Panc1 (cell line): ENCODE measurements at places on chromosomes 7 and 10. TPM values are rescaled to one million over a fixed set of nuclear protein-coding genes. Genes with fewer than 3 reads are reported as not detected.

CCDC172 gene
- not detected for total RNA-seq

GRCh38 chr10:117596706-117597105 lies 54.2 kb downstream of the EMX2 start:
- no peak for DNase-seq

CPXM2 gene
- not detected for total RNA-seq

EMX2 gene
- not detected for total RNA-seq

DNA sequence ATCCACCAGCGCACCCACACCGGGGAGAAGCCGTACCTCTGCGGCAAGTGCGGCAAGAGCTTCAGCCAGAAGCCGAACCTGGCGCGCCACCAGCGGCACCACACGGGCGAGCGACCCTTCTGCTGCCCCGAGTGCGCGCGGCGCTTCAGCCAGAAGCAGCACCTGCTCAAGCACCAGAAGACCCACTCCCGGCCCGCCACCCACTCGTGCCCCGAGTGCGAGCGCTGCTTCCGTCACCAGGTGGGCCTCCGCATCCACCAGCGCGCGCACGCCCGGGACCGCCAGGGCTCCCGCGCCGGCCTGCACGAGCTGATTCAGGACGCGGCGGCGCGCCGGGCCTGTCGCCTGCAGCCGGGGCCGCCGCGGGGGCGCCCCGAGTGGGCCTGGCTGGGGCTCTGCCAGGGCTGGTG lies 17.7 kb downstream of the ZNF775 start:
- DNase-seq, result no peak

- DNase-seq, result no peak
Observed at GRCh38 chr10:59881640-59882039, 24.7 kb downstream of the CCDC6 start.

KLF14 gene
- total RNA-seq, result 0.39 TPM

DNA sequence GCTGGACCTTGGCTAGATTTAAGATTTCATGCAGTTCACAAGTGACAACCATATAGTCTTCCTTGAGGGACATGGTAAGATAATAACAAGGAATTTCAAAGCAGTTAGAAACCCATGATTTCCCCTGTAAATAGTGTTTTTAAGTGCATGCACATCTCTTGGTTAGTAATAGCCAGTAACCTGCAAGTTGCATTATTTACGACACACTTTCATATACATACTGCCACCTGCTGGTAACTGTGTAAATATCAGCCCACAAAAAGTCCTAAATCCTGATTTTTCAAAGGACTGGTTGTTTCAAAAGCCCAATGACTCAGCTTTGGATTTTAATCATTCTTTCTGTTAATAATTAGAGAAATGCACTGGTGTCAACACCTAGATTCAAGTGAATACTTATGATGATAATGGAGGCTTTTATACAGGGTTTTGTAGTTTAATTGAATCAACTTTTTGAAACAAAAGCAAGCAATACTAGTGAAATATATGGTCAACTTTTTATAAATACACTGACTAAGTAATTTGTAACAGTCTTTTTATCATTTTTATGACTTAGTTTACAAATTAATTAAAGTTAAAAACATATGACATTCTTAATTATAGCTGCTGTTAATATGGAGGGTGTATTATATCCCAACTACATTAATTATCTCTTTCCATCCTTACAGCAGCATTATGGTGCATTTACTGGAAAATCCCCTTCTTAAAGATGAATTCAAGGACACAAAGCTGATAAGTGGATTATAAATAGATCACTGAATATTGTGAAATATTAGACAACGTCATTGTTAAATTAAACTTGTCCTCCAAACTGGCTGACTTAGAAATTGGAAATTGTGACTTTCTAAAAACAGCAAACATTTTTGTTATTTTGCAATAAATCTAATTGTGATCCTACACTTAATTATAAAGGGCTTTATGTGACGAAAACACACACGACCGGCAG lies 367.7 kb upstream of the SEMA3D start:
- peak; percentile 50 for DNase-seq

DNA sequence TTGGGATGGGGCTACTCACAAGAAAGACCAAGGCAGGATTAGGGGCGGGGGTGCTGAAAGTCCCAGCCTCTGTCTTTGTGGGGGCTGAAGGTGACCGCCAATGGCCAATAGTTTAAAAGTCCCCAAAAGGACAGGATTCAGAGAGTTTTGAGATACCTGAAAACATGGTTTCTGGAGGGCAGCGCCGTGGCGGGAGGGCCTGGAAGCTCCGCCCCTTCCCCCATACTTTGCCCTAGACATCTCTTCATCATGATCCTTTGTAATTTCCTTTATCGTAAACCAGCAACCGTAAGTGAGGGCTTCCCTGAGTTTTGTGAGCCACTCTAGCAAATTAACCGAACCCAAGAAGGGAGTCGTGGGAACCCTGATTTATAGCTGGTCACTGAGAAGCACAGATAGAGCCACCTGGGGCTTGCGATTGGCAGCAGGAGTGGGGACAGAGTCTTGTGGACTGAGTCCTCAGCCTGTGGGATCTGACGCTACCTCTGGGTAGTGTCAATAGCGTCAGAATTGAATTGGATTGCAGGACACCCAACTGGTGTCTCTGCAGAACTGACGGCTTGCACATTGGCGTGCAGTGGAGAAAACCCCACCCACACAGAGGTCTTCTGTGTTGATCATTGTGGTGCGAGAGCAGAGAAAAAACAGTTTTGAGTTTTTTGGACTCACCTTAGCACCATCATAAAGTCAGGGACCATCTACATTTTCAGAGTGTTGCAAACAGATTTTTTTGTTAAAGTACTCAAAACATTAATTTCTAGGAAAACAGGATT lies 169.3 kb downstream of the USP6NL start:
- no peak for DNase-seq

MYL10 gene
- total RNA-seq, result not detected

DNA sequence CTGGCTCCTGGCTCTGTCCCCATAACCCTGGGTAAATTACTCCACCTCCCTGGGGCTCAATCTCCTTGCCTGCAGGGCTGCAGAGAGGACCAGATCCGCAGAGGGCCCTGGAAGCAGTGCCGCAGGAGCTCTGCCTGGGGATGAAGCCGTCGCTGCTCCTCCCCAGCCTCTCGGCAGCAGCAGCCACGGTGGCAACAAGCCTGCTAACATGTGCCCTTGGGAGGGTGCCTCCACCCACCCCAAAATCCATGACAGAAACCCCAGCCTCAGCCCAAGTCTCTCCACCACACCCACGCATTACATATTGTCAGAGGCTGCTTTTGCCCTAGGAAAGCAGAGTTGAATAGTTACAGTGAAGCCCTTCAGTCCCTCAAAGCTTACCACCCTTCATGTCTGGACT lies 486.4 kb upstream of the FOXK1 start:
- no peak for DNase-seq

GRM3 gene
- total RNA-seq, result not detected

GRCh38 chr10:381805-382204 lies 246.6 kb downstream of the ZMYND11 start:
- DNase-seq, result no peak

GRCh38 chr10:5812283-5813090 lies 747 bp downstream of the GDI2 start:
- no peak for DNase-seq

DLX6 gene
- total RNA-seq, result 1.3 TPM

DNA sequence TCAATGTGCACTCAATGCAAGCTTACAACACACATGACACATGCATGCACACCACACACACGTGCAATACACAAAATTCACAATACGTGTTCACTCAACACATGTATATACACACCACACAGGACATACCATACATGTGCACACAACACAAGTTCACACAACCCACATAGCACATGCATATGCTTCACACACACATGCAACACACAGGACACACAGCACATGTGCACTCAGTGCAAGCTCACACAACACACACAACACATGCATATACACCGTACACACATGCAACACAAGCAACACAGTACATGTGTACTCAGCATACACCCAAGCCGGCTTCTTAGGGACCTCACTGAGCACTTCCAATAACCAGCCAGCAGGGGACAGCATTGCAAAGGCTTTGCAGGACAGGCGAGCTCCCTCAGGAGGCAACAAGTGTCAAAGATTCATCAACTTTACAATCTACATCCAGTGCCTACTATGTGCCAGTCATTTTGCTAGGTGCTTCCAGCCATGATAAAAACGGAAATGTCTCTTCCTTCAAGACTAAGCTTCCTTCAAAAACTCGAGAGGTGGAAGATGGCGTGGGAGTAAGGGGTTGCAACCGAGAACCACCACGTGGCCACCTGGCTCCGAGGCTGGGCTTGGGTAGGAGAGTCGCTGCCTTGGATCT lies 61.1 kb downstream of the JCAD start:
- DNase-seq, result peak; percentile 80

DNA sequence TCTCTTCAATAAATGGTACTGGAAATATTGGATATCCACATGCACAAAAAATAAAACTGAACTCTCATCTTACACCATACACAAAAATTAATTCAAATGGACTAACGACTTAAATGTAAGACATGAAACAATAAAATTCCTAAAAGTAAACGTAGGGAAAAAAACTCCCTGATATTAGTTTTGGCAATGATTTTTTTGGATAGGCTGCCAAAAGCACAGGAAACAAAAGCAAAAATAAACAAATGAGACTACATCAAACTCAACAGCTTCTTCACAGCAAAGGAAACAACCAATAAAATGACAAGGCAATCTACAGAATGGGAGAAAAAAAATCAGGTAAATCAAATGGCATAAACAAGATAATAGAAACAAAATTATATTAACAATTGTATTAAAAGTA lies 65.7 kb downstream of the ORC5 start:
- no peak for DNase-seq

- DNase-seq, result no peak
Observed at GRCh38 chr10:126854726-126855495, 50.3 kb upstream of the DOCK1 start.

DNA sequence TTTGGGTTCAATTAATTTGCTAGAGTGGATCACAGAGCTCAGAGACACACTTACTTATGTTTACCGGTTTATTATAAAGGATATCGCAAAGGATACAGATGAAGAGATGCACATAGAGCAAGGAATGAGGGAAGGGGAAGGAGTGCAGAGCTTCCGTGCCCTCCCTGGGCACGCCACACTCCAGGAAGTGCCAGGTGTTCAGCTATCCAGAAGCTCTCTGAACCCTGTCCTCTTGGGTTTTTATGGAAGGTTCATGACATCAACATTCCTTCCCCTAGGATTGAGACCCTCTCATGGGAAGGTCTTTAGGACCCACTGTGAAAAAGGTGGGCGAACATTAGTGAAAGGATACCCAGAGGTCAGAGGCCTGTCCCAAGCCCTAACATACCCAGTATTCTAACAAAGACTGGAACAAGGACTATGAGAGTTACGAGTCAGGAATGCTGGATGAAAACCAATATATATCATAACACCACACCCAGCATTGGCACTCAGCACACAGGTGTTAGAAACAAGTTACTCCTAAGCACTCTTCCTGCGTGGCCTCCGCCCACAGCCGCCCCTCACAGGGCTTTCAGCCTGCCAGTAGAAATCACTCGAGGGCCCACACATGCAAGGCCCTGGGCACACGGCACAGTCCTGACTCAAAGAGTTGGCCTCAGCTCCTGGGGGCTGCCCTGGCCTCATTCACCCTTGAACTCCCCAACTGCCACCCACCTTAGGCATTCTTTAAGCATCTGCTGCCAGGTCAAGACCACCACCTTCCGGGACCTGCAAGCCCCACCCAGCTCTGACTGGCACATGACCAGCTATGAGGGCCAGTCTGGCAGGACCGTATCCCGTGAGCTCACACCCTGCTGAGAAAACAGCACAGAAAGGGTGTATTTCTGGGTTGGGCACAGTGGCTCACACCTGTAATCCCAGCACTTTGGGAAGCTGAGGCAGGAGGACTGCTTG lies 5.6 kb upstream of the AIFM2 start:
- DNase-seq, result no peak

DNA sequence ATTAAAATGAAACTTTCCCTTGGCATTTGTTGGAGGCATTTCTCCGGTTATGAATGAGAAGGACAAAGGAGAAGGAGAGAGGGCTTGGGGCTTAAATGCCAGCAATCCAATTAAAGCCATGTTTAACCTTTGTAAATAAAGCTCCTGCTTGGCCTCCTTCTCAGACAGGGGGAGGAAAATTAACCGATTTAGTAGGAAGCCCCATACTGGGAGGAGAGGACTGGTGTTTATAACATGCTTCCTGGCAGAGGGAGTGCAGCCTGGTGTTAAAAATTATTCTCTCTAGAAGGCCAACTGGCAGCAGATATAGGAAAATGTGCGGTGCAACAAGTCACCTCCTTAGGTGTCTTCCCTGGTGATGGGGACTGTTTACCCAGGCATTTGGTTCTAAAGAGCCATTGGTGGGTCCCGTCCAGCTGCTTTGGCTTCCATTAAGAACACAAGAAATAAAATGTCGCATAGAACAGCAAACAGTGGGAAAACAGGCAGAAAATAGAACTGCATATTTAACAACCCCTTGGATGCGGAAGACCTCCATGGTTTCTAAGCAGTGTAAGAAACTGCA lies 846.5 kb downstream of the TYW1 start:
- no peak for DNase-seq

DNA sequence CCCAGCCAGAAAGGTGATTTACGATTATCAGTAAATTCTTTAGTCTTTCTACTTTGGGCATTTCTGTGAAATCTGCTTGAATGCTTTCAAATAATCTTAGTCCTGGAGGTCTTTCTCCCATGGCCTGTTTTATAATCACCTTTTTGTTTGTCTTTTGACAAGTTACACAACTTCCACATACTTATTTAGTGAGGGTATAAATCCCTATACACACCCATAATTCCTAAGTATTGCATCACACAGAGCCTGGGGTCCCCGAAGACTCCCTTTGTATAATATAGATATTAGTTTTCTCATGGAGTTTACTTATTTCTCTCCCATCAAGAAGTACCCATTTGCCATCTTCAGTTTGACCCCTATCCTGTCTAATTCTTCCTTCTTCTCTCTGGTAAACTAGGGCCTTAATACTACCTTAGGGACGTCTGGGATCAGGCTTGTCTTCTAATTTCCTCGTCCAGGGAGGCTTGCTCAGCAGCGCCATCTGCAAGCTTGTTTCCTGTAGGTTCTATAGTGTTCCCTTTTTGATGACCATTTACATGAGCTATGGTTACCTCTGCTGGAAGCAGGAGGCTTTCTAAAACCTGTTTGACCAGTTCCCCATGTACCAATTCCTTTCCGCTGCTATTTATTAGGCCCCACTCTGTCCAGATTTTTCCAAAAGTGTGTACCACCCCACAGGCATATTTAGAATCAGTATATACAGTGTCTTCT lies 8.1 kb downstream of the DNAH11 start:
- DNase-seq, result no peak

IFIT1B gene
- total RNA-seq, result not detected

SEC24C gene
- 113 TPM for total RNA-seq

DNA sequence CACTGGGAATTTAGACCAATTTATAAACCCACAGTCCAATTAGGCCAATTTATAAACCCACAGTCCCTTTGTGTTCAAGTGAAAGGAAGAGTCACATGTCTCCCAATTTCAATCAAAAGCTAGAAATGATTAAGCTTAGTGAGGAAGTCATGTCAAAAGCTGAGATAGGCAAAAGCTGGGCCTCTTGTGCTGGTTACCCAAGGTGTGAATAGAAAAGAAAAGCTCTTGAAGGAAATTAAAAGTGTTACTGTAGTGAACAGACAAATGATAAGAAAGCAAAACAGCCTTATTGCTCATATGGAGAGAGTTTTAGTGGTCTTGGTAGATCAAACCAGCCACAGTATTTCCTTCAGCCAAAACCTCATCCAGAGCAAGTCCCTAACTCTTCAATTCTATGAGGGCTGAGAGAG lies 245.0 kb downstream of the HDAC9 start:
- DNase-seq, result no peak

- DNase-seq, result no peak
Observed at GRCh38 chr10:6729071-6729774, 149.1 kb upstream of the PRKCQ start.

- no peak for DNase-seq
Observed at GRCh38 chr10:74234569-74234968, 83.5 kb downstream of the ADK start.
